Caki2 (cell line): ENCODE measurements at places on chromosomes 7 and 10.

DNA sequence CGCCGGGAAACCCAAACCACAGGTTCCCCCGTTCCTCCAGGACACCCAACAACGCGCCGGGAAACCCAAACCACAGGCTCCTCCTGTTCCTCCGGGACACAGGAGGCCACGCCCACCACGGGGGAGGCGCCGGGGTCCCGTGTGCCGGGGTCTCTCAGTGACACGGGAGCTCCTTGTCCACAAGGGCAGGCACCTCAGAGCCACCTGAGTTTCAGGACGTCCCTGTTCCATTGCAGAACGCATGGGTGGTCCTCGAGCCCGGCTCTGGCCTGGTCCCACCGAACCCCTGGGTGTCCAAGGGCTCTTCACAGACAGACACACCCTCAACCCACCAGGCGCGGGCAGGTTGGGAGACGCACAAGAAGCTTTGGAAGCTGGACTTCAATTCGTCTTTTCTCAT, 57.6 kb upstream of the ADGRA1 start:
- no peak for DNase-seq

- DNase-seq: no peak
Observed at GRCh38 chr7:70645279-70645678, 486.7 kb upstream of the GALNT17 start.

GRCh38 chr7:149721084-149721601, 52.2 kb downstream of the ZNF467 start:
- no peak for DNase-seq

- no peak for DNase-seq
Observed at GRCh38 chr7:158815083-158815799, 14.1 kb downstream of the ESYT2 start.

DNA sequence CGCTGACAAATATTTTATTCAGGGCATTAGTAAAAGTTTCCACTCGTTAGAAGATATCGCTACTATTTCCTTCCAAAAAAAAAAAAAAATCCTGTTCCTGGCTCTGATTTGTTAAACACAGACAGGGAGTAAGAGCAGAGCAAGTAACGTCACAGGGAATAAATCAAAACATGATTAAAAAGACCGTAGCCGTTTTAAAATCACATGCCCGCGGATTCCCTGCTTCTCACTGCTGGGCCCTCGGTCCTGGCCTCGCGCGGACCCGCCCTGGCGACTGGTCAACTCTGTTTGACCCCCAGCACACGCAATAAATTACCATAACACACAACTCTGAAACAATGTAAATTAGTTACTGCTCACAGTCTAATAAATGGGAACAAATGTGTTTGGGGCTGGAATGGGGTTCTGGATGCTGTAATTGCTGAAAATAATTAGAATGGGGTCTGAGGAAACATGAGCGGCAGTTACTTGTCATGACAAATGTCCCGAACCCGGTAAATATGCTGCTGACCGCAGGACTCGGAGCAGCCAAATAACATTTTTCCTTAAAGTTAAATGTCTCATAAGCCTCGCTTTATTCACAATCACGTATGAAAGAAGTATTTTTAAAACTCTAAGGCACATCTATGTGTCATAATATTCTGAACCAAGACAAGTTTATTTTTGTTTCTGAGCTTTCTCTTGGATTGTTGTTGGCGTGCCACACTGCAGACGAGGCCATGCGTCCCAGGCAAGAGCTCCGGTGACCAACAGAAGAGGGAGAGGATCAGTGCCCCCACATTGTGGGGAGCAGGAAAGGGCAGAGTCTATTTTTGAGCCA, 17.9 kb downstream of the EBF3 start:
- no peak for DNase-seq

GRCh38 chr10:71512761-71513539, 116.2 kb downstream of the CDH23 start:
- peak; percentile 31 for DNase-seq

- DNase-seq: no peak
Observed at GRCh38 chr10:115030483-115031200, 62.5 kb upstream of the ATRNL1 start.

GRCh38 chr10:3832022-3832786, 47.2 kb upstream of the KLF6 start:
- no peak for DNase-seq

DNA sequence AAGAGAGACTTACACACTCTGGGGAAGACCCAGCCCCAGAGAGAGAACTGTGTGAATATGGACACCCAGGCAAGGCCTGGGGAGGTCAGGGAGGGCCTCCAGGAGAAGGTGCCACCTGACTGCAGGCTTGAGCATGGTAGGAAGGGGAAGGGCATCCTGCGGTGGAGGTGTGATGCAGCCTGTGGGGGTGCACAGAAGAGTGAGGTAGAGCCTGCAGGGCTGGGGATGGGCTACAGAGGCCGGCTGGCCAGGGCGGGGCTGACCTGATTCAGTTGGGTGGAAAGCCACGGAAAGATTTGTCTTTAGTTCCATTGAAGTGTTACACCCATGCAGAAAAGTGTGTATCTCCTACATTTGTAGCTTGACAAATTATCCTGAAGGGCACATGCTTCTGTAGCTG, 47.6 kb downstream of the ZMIZ1 start:
- no peak for DNase-seq

DNA sequence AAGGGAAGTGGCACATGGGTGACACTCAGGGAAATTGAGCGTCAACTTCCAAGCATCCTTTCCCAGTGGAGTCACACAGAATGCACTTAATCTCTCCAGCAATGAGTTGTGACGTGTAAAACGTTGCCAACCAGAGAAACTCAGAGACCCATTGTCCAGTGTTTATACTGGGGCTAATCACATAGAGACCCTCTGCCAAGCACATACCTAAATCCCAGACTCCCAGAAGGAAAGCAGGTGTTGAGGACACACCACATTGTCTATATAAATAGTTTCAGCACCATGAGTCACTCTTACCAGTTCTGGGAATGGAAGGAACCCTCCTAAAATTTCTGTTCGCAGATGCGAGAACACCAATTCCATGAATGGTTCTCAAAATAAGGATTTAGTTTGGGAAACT, 76.4 kb upstream of the BET1 start:
- no peak for DNase-seq

- DNase-seq: no peak
Observed at GRCh38 chr10:49050366-49050765, 65.0 kb downstream of the VSTM4 start.

DNA sequence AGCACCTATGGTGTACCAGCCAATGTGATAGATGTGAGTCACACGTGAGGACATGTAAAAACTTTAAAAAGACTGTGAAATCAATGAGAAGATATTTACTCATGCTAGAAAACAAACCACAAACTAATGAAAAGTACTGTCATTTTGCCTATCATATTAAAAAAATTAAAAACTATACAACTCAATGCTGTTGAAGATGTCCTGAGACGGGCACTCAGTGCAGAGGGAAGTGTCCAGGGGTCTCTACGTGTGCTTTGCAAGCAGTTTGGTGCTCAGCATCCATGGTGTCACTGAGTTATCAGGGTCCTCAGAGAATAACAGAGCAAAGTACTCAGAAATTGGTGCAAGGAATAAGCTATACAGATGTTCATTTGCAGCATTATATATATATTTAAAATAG, 162.3 kb downstream of the HECW1 start:
- DNase-seq: no peak

DNA sequence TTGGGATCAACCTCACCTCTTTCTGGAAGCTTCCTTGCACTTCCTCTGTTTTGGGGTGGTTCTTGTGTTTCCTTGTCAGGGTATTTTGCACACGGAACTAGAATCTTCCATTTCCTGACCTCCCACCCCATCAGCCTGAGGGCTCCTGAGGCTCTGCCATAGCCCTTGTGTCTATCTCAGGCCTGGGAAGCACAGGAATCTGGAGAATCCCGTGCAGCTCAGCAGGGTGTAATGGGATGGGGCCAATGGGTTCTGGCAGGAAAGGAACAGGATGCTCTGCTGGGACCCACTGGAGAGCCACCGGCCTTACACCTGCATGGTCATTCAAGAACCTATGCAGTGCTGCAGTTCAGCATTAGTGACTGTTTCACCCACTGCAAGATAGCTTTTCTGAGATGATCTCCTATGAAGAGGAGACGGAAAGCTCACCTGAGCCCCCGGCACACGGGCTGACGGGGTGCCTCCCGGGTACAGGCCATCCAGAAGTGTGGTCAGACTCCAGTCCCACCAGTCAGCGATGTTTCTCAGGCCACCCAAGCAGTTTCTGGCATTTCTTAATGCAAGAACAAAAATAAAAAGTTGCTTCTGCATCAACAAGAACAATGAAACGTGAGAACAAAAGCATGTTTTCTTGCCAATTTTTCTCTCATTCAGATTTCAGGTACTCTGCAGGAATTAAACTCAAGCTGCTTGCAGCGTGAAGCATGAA, 133.2 kb downstream of the PKD1L1 start:
- DNase-seq: no peak

- DNase-seq: no peak
Observed at GRCh38 chr10:105644559-105644958, 1003.5 kb downstream of the SORCS3 start.

DNA sequence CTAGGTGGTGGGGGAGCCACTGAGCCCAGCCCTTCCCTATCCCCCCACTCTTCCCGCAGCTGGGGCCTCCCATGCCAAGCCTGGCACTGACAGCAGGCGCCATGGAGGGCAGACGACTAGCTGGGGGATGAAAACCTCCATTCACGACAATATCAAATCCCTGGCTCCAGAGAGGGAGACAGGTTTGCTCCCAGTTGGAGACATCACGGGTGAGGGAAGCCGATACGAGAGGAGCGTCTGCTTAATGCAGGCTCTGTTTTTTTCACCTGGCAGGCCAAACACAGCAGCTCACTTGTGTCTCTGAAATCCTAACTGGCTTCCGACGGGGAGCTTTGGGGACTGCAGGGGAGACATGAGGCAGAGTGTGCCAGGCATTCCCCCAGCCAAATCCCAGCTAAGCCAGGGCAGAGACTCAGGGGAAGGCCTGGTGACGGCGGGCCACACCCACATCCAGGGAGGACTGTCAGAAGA, 307.4 kb upstream of the ZMIZ1 start:
- DNase-seq: no peak

DNA sequence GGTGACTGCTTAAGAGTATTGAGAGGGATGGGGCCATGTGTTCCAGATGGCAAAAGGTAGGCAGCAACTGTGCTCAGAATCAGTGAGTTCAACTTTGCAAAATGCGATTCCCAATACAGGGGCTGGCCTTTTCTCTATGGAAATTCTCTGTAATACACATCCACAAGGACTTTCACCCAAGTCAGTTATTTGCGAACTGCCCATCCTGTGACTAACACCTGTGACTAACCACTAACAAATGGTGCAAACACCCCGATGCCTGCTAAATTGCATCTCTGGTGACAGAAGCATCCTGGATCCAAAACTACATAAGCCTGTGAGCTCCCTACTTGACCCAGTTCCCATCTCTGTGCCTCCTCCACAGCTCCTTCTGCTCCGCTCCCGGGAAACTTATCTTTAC, 9.0 kb upstream of the CUZD1 start:
- DNase-seq: peak; percentile 13

DNA sequence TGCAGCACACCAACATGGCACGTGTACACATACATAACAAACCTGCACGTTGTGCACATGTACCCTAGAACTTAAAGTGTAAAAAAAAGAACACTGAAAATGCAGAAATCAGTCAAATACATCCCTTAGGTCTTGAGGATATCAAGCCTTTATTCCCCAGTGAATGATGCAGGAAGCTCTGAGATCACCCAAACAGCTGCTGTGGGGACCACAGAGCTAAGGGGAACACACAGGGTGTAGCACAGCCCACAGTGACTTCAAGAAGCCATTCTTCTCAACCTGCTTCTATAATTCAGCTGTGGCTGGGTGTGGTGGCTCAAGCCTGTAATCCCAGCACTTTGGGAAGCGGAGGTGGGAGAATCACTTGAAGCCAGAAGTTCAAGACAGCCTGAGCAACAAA, 314.9 kb downstream of the CALN1 start:
- DNase-seq: no peak

- DNase-seq: no peak
Observed at GRCh38 chr10:79292891-79293746, 54.1 kb upstream of the PPIF start.

DNA sequence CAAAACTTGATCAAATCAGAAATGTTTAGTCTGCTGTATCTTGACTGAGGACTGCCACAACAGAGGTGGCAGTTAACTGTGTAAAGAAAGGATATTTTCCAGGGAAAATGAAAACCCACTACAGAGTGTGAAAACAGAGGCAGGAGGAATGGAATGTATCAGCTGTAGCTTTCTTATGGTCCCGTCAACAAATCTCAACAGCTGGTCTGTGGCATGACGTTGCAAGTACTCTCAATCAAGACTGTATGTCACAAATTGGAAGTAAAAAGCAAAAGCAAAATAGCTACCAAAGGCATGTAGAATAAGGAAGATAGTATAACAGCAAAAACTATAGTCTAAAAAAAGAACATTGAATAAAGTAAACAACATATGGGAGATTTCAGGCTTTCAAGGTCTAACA, 123.5 kb downstream of the KMT2C start:
- DNase-seq: no peak

GRCh38 chr7:98365863-98366561, 34.9 kb downstream of the BAIAP2L1 start:
- no peak for DNase-seq

DNA sequence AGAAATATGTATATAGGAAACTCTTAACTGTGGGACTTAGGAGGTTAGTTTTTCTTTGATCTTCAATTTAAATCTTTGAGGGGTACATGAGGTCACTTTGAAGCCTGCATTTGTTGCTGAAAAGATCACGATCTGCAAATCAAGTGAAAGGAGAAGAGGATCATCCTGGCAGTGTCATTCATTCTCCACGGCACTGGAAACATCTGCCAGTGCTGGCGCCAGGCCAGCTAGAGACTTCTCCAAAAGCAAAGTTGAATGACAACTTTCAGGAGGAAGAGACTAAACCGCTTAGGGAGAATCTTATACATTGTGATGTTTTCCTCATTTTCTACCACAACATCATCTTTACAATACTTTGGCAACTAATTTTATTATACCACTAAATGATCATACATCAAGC, 42.5 kb downstream of the MRC1 start:
- DNase-seq: no peak

DNA sequence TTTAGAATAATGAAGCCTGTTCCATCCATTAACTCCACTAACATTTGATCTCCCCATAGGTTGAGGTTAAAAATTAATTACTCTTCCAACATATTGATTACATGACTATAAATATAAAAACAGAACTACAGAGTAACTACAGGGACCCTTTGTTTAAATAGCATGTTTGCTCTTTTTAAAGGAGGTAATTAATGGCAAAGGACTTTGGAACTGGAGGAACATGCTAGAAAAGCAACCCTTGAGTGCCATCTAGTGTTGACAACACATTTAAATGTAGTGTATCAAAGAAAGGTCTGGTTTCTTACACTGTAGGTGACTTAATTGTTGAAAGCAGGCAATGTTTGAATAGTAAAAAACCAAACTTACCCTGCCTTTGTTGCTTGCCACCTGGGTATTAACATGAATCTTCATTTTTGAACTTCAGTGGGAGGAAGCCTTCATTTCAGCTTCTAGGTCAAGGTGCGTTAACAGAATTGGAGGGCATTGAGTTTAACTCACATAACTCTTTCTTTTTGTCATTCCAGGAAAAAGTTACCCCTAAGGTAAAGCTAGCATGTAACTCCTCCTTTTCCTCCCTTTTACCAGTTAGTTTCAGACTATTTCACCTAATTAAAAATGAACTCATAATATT, 52.6 kb upstream of the CAPZA2 start:
- DNase-seq: peak; percentile 73
